Stimulated activated CD4-positive, alpha-beta T cell treated with anti-CD3 and anti-CD28 coated beads, Interleukin-15, amount 100 ng/mL, for 1 hour (primary cell): ENCODE measurements at places on chromosomes 5 and 9.

- DNase-seq = no peak
These were observed at the start of gene HAND1 for GRCh38 chr5:154478224-154478565. Gene HAND1, minus strand, starts transcription at chr5:154478227. Its CDS starts 219 bp downstream, at chr5:154478008.

GRCh38 chr5:15023846-15024245 is 152.3 kb upstream of the ANKH start:
- no peak for DNase-seq

GRCh38 chr9:15469862-15470261 is 40.9 kb downstream of the PSIP1 start:
- no peak for DNase-seq

- DNase-seq = no peak
These were observed 2.5 kb upstream of the NEK6 start for GRCh38 chr9:124255222-124255621.

- no peak for DNase-seq
These were observed 52.5 kb downstream of the ANKDD1B start for GRCh38 chr5:75663579-75664284.

GRCh38 chr9:6566409-6567139 is 79.0 kb downstream of the GLDC start:
- DNase-seq = no peak

- DNase-seq = no peak
These were observed 13.4 kb downstream of the CEP72 start for GRCh38 chr5:625516-625915.

GRCh38 chr9:96565671-96566497 is 53.8 kb downstream of the CDC14B start:
- DNase-seq = no peak

GRCh38 chr5:6660688-6661087 is 27.4 kb downstream of the SRD5A1 start:
- DNase-seq = no peak

DNA sequence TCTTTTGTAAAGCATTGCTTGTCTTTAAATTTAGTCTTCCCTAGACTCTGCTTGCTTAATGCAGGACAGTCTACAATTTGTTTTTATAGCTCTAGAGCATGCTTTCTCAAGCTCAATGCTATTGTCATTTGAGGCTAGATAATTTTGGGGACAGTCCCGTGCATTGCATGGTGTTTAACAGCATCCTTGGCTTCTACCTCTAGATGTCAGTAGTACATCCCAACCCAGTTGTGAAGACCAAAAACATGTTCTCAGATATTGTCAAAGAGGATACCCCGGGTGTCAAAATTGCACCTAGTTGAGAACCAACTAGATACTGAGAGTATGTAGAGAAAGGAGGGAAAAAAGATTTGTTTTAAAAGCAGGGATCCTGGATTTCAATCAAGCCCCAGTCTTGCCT is 277.5 kb downstream of the CEMIP2 start:
- no peak for DNase-seq

DNA sequence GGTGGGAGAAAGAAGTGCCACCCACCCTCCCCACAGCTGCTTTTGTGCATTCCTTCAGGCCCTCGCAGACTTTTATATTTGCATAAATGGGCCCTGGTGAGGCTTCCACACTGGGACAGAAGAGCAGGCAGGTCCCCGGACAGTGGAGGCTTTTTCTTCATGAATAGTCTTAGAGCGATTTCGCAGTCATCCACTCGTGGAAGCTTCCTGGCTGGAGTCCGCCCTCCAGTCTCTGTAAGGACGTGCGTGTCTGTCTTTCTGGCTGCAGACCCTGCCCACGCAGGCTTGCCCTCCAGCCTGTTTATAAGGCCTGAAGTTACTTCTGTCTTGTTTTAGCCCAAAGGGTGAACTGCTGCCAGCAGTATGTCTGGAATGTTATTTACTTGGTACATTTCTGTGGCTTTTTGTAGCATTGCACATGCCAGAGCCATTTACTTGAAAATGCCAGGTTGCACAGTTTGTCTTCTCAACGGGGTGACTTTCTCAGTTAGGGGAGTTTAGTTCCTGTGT is 195.7 kb downstream of the AOPEP start:
- DNase-seq = no peak
